ENCODE measurements at places on chromosomes 4 and X.

DNA sequence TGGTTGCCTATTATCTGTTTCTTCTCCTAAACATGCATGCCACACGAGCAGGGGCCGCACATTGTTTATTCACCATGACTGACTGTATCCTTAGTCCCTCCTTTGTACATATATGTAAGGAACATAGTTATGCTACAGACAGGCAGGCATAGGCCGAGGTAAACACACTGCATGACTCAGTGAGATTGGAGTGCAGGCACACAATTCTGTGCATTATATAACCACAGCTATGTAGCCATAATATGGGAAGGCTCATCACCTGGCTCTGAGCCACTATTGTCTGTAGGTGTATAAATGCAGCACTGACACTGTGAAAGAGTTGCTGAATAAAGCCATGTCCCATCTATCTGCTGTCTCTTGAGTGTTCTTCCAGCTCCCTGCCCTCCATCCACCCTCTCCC lies 431.6 kb downstream of the IDS start:
- DNase-seq = no peak

DNA sequence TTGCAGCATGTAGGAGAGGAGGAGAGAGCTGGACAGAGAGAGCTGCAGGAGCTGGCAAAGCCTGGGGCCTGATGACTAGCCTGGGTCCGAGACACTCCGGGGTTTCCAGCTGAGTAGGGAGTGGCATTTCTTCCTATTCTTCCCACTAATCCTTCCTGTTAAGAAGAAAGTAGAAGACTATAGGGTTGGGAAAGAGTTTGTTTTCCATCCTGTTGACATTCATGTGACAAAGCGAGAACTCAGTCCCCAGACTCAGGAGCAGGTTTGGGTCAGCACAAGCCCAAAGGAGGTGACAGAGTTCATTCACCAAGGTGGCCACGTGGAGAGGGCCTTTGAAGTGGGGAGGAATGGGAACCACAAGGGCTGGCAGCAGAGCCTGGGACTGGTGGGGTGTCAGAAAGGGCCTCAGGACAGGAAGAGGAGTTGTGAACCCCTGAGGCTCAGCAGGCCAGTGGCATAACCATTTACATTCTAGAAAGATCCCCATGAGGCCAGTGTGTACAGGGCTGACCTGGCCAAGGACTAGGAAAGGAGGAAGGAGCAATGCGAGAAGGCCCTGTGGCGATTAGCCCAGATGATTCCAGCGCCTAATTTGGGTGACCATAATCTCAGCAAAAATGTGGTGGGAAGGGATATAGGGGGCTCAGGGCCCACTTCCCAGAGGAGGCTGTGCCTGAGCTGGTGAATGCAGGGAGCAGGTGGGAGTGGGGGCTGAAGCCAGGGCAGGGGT lies 3.3 kb upstream of the HAUS3 start:
- no peak for DNase-seq

- DNase-seq = no peak
Observed at GRCh38 chr4:41561244-41561643, 23.3 kb downstream of the LIMCH1 start.

DNA sequence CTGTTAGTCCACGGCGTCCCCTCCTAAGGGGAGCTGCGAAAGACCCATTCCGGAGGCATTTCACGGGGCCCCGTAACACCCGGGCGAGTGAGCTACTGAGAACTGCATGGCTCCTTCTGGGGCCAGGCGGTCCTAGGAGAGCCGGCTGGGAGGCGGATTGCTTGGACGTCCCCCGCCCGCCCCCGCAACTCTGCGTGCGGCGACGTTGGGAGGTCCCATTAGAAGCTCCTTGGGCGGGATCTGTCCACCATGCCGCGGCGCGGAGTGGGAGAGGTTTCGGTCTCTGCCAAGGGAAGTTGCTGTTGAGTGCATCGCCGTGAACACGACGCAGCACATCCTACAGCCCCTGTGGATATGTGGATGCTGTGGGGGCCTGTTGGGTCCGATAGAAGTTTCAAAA lies 85.4 kb upstream of the IGFBP7 start:
- no peak for DNase-seq

DNA sequence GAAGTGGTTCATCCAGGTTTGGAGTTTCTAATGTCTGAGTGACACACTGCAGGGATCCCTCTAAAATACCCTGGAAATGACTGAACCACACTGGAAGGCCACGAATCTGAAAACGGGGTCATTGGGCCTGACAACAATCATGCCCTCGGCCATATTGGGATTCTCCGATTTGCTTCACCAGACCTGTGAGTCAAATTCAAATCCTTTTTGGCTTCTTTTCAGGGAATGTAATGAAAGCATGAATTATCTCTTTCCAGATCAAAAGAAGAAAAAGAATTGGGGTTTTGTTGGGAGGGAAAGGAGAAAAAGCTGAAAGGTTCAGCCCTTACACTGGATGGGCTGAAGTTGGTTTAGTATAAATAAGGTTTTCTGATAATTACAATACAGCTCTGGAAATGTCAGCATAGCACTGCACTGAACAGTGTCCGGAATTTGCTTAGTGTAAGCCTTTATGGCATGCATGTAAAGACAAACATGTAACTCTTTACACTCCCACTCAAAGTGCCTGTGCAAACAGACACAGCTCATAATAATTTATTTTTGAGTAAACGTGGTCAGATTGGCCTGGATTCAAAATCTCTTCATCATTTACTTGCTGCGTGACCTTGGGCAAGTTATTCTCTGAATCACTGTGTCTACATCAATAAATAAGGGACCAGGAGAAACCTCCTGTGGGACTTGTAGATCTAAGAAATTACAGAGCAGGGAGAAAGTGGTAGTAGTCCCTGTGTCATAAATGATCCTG lies 21.4 kb downstream of the CT47C1 start:
- DNase-seq = no peak

GRCh38 chr4:20995610-20996009 lies 295.4 kb downstream of the PACRGL start:
- DNase-seq = no peak

GRCh38 chr4:75696071-75696470 lies 22.9 kb upstream of the G3BP2 start:
- no peak for DNase-seq

GRCh38 chr4:15753786-15754185 lies 24.3 kb upstream of the CD38 start:
- DNase-seq = no peak

GRCh38 chrX:122504026-122504425 lies 680.1 kb upstream of the GRIA3 start:
- no peak for DNase-seq

DNA sequence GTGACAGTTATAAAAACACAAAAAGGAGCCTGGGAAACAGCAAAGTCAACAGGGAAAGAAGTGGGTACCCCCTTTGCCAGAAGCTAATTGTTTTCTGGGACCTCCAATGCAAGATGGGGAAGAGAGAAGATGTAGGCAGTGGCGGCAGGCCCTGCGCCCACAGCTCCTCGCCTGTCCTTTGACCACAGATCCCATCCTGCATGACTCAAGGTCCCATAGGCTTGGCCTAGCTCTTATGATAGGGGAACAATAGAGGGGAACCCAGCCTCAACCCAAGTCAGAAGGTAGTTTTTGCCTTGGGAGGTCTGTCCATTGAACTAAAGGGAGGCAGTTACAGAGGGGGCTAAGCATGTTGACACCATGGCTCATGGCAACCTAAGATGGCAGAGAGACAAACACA lies 14.2 kb downstream of the ZMYM3 start:
- no peak for DNase-seq

DNA sequence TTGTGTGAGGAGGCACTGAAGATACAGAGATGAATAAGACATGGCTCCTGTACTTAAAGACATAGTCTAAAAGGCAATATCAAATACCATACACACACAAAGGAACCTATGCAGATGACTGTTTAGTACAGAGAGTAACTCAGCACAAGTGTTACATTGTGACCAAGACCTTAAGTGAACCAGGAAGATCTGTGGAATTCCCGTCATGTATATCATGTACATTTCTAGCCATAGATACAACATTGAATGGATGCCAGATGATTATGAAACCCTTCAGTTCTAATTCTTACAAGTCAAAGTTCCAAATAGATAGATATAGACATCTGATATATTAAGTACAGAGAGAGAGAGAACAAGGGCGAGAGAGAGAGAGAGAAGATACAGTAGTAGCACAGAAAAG lies 73.2 kb downstream of the PAK3 start:
- DNase-seq = no peak

DNA sequence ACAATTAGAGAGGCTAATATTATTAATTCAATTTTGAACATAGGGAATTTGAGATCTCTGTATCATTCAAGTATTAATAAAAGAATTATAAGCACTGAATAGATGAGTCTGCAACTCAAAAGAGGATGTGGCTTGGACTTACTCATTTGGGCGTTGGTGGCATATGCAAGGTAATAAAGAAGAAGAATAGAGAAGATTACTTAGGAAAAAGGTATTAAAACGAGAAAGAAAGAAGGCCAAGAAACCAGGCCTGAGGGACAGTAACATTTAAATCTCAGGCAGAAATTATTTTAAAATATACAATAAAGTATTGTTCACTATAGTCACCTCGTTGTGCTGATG lies 383.0 kb upstream of the INTU start:
- no peak for DNase-seq

DNA sequence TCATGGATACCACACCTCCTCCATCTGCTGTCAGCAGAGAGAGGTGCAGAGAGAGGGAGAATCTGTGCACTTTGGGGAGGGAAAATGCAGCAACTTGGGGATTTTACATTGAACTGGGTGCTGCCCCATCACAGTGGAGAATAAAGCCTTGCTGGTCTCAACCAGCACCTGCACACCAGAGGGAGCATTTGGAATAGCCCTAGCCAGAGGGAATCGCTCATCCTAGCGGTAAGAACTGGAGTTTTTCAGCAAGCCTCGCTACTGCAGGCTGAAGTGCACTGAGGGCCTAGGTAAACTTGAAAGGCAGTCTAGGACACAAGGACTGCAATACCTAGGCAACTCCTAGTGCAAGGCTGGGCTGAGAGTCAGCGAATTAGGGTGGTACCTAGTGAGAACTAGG lies 148.7 kb downstream of the KDR start:
- DNase-seq = no peak

- DNase-seq = no peak
Observed at GRCh38 chrX:126063984-126064383, 102.1 kb downstream of the DCAF12L2 start.

DNA sequence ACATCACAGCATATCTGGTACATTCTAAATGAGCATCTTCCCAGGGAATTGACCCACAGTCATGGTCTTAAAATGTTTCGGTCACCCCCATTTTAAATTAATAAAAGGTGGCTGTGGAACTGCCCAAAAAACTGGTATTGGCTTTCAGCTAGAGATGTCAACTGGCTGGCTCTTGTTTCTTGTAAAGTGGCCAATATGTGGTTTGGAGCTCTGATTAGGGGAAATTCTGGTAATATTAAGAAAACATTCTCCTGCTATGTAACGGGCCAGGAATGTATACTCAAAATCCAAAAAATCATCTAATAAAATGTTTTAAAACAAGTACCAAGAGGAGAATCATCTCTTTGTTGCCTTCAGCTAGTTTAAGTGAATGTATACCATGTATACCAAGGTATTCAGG lies 62.0 kb upstream of the VCX2 start:
- DNase-seq = no peak

DNA sequence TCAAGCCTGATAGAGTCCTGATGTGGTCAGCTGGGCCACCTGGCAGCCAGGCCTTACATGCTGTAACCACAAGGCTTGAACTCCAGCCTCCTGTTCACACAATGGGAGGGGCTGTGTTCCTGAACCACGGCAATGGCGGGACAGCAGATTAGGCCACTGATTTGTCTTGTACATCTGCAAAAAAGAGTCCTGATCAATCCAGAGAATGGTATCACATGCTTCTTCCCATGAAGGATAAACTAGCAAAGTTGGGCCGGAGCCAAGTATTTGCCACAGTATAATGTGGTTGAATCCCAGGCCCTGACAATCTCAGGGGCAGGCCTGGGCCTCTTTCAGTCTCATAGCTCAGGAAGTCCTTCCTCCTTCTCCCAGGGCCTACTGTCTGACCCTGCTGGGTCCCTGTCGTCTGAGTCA lies 2182.5 kb upstream of the AGA start:
- DNase-seq = no peak

DNA sequence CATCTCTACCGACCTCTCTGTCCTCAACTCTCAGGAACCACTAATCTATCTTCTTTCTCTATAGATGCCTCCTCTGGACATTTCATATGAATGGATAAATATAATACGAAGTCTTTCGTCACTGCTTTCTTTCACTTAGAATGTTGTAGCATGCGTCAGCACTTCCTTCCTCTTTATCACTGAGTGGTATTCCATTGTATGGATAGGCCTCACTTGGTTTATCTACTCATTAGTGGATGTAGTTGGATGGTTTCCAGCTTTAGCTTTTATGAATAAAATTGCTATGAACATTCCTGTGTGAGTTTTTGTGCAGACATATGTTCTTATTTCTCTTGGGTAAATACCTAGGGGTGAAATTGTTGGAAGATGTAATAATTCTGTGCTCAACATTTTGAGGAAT lies 528.2 kb upstream of the FAT1 start:
- no peak for DNase-seq
